ENCODE measurements at places on chromosomes 7 and 10.

DNA sequence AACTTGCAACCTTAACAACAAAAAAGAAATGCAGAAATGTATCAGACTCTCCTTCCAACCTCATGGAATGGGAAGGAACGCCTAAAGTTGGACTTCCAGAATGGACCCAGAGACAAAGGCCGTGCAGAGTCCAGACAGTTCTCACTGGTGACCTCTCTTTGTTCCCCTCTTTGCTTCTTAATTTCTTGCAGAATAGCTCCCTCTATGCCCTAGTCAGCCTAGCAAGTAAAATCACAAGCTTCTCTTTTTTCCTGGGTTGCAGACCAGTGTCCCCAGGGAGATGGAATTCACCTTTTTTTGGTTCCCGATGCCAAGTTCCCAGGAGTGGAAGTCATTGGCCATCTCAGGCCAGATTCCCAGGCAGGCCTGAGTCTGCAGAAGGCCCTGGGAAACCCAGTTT lies 278.0 kb downstream of the CCSER2 start:
- DNase-seq: no peak

GRCh38 chr7:71696511-71696910 lies 564.6 kb downstream of the GALNT17 start:
- no peak for DNase-seq

GRCh38 chr7:17056491-17057142 lies 174.8 kb upstream of the AGR3 start:
- DNase-seq: no peak

- no peak for DNase-seq
These were observed 64.6 kb upstream of the KCTD7 start for GRCh38 chr7:66564045-66564444.

DNA sequence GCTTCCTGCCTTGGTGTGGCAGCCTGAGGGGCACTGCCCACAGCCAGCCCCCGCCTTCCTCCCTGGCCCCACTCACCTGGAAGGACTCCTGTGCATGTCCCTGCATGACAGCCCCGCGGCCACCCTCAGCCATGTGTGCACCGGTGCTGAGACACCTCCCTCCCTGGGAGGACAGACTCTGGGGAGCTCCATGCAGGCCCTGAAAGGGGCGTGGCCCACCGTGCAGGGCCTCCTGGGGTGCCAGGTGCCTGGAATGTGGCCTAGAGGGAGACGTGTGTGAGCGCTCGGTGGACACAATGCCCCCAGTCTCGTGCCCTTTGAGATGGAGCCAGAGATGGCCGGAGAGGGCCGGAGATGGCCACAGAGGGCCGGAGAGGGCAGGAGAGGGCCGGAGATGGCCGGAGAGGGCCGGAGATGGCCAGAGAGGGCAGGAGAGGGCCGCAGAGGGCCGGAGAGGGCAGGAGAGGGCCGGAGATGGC lies 59.1 kb upstream of the PPP2R2D start:
- no peak for DNase-seq

- no peak for DNase-seq
These were observed 757.0 kb upstream of the C7orf33 start for GRCh38 chr7:147833557-147833956.

DNA sequence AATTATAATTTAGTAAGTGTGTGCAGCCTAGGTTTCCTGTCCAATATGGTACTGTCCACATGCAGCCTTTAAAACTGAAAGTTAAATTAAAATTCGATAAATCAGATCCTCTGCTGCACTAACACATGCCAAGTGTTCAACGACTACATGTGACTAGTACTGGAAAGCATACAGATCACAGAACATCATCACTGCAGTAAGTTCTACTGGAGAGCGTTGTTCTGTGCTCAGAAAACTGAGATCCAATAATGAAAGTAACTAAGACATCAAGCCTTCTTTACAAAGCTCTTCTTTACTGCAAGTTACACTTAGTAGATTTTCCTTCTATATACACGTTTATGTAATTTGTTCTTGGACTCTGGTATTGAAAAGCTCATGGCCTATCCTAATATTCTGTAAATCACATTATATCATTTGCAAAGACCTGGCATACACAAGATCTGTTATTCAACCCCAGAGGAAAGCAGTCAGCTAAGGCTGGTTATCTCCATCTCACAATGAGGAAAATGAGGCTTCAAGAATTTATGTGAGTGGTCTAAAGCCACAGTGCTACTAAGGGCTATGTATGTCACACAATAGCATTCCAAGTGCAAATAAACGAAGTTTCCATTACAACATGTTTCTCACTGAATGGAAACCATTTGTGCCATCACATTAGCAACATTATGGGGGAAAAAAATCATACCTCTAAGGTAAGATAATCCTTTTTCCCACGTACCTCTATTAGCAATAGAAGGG lies 77.6 kb downstream of the VPS41 start:
- no peak for DNase-seq

DNA sequence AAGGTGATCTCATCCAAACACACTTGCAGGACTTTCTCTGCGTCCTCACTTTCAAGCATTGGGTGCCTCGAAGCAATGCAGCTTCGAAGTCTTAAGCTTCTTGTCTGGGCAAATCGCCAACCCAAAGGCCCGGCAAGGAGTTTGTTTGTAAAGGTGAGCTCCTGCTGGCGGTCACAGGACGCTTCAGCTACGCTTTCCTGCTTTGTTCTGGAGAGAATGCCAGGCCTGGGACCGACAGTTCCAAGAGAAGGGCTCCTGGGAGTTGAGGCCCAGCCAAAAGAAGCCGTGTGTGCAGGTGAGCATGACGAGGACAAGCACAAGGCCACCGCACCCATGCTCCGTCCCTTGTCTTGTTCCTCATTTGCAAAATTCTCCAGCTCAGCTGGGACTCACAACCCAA lies 106.6 kb upstream of the DOCK1 start:
- no peak for DNase-seq

DNA sequence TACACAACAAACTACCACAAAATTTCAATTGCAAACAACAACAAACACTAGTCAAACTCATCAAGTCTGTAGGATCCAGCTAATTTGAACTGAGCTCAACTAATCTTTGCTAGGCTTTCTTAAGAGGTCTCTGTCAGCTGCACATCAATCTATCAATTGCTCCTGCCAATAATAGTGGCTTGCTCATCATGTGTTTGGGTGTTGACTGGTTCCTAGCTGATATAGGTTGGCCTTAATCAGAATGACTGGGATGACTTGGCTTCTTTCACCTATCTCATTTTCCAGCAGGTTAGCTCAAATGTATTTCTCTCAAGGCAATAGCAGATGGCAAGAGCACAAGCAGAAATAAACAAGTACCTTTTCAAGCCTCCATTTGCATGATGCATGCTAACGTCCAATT lies 370.3 kb upstream of the NFE2L3 start:
- no peak for DNase-seq

GRCh38 chr10:12287772-12288171 lies 61.6 kb upstream of the CAMK1D start:
- no peak for DNase-seq

GRCh38 chr7:88395715-88396114 lies 89.0 kb upstream of the STEAP4 start:
- DNase-seq: no peak

DNA sequence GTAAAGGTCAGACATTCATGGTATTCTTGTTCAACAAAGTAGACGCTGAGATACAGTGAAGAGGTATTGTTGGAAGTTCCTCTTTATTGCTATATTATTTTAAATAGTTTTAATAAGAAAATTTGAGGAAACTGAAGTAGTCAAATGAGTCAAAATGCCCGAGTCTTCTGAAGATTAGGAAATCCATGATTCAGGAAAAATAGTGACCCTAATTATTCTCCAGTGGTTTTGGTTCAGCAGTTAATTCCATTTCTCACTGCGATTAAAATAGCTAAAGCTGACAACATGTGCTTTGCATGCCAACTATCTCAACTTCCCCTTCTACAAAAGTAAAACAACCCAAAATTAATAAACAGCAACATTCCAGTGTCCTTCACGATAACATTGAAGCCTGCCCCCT lies 32.7 kb upstream of the PFKP start:
- DNase-seq: no peak

DNA sequence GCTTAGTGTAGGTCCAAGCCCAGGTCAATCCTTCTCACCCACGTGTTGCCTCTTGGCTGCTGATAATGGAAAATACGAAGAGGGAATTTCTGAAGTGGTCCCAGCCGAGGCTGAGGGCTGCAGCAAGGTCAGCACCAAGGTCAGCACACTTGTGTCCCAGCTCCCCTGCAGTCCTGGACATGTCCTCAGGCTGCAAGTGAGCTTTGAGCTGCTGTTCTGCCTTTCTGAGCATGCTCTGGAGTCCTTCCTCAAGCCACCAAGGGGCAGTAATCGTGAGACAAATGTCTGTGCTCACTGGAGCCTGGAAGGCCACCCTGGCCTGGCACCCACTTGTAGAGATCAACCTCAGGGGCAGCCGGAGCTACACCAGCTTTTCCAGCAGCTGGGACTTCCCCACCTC lies 28.3 kb downstream of the DRGX start:
- DNase-seq: no peak

GRCh38 chr7:64849250-64849923 lies 53.7 kb upstream of the ZNF273 start:
- DNase-seq: no peak

DNA sequence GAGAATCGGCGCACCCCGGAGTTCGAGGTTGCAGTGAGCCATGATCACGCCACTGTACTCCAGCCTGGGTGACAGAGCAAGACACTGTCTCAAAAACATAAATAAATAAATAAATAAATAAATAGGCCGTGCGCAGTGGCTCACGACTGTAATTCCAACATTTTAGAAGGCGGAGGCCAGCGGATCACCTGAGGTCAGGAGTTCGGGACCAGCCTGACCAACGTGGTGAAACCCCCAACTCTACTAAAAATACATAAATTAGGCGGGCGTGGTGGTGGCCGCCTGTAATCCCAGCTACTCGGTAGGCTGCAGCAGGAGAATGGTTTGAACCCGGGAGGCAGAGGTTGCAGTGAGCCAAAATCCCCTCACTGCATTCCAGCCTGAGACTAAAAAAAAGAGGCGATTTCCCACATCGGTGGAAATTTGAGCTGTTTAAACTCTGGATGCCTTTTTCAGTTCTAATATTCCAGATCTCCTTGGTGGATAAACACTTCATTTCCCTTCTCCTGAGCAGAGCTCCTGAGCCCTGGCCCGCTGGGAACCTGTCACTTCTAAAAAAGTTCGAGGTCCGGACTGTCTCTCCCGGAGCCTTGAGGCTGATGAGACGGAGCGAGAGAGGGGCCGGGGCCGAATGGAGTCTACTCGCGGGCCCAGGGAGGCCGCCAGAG lies 2.0 kb upstream of the NFKB2 start:
- DNase-seq: no peak

- no peak for DNase-seq
These were observed 4.0 kb downstream of the INTS1 start for GRCh38 chr7:1500064-1500807.

DNA sequence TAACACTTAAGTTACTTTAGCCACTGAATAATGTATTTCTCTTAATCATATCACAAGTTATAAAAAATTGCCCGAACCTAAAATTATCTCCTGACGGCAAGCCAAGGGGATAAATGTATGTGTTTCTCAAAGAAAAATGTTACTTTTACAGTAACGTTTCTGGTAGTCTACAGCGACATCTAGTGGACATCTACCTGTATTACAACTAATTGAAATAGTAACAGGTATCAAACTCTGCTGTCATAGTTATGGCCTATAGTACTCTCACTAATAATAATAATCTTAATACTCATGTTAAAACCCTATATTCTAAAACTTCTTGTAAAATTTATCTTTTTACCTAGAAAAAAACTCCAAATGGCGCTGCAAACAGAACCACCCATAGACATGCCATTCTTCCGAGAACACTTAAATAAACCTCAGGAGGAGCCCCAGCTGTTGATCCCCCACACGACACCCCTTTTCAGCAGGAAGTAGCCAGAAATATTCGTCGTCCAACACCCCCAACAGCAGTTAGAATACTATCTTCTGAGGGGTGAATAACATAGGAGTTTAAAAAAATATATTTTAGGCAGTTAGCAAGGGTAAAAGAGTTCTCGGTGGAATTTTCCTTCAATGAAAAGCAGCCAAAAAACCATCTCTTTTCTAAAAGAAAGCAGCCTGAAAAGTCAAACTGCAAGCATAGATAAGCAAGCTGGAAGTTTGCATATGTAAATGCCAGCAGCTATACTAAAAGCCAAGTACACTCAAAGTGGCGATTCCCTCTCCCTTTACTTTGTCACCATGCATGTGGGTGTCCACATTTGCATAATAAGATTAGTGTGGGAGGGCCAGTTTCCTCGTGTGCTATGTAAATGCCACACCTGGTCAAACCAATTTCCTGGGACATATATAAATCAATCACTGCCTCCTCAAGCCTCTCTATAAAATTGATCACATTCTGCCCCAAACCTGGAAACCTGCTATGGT lies 40.5 kb upstream of the ZNF107 start:
- no peak for DNase-seq

- no peak for DNase-seq
These were observed 102.4 kb upstream of the CREB5 start for GRCh38 chr7:28309704-28310459.

DNA sequence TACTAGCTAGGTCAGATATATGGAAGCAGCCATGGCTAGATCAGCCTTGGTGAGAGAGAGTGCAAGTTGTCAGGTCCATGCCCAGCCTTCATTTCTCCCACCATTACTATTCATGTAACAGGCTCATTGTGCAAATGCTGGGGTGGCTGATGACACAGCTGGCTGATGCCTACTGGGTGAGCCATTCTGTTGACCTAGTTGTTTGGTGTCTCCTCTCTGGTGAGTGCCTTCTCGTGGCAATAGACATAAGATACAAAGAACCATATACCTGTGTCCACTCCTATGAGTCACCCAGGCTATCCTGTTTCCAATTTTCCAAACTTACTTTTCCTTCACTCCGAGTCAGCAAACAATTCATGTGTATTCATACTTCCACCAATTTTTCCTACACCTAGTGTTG lies 46.0 kb downstream of the ZNF25 start:
- no peak for DNase-seq

DNA sequence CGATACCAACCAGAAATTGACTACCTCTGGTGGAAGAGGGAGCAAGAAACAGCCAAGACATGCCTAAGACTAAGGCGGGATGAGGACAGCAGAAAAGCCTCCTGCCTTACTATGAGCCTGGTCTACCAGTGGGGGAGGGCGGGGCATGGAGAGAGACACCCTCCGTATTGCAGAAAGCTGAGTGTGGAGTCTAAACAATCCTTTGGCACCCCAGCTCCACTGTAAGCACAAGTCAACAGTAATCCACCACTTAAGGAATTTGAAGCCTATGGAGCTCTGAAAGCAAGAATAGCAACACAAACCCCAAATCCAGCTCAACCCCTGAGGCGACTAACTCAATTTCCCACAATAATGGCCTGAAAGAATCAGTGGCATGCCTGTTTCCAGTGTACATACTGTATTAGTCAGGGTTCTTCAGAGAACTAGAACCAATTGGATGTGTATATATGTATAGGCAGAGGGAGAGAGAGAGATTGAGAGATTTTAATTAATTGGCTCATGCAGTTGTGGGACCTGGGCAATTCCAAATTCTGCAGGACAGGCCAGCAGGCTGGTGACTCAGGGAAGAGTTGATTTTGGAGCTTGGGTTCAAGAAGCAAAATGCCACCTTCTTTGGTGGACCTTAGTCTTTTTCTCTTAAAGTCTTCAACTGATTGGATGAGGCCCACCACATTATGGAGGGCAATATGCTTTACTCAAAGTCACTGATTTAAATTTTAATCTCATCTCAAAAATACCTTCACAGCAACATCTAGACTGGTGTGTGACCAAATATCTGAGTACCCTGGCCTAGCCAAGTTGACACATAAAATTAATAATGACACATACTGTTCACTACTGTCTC lies 13.5 kb downstream of the PPIF start:
- no peak for DNase-seq
